Activated T-helper 2 cell treated with anti-CD3 and anti-CD28 coated beads, Interferon-gamma antibody, Interleukin-2, Interleukin-4, amounts not matched to agents 10 μg/mL and 5 μg/mL and 100 μg/mL, durations not matched to agents 14 hours and 24 hours and 36 hours (primary cell): ENCODE measurements at places on chromosomes 3 and 15. TPM values are rescaled to one million over a fixed set of nuclear protein-coding genes. Genes with fewer than 3 reads are reported as not detected.

Gene FBXL2
- 0.07 TPM in 1 of 2 replicates, not detected in the other for total RNA-seq

Gene SLC15A2
- total RNA-seq, result 3.5 and 3.9 TPM in 2 replicates

Gene SYNPR
- total RNA-seq, result not detected in 2 replicates

Gene ENTPD3
- total RNA-seq, result not detected in 2 replicates

Gene CSPG4
- total RNA-seq, result 0.02 TPM in 1 of 2 replicates, not detected in the other

Gene NMNAT3
- total RNA-seq, result 0.43 and 1.3 TPM in 2 replicates

Gene SPINK8
- not detected in 2 replicates for total RNA-seq

Gene CX3CR1
- 0.48 and 0.52 TPM in 2 replicates for total RNA-seq
